ENCODE measurements at places on chromosomes 4 and X. TPM values are rescaled to one million over a fixed set of nuclear protein-coding genes. Genes with fewer than 3 reads are reported as not detected.

Gene TBC1D25
- 13.2 TPM for total RNA-seq

Gene SLC16A2
- total RNA-seq: 1.5 TPM

Gene MAGEA1
- total RNA-seq: not detected

Gene SPANXD
- total RNA-seq: not detected

Gene SHISA3
- total RNA-seq: not detected

Gene NIPAL1
- total RNA-seq: 1.6 TPM

Gene EPGN
- 0.14 TPM for total RNA-seq

Gene MAGEC1
- total RNA-seq: not detected

- DNase-seq: no peak
- H3K4me3 ChIP-seq: no peak overlapping the region
- H3K36me3 ChIP-seq: no peaks in the 10 kb centered on the region
- no peaks in the 10 kb centered on the region for H3K27me3 ChIP-seq
- no peaks in the 10 kb centered on the region for H3K4me1 ChIP-seq
- H3K27ac ChIP-seq: no peak overlapping the region
Measured at GRCh38 chr4:28232376-28232775, 1371.7 kb downstream of the STIM2 start.

DNA sequence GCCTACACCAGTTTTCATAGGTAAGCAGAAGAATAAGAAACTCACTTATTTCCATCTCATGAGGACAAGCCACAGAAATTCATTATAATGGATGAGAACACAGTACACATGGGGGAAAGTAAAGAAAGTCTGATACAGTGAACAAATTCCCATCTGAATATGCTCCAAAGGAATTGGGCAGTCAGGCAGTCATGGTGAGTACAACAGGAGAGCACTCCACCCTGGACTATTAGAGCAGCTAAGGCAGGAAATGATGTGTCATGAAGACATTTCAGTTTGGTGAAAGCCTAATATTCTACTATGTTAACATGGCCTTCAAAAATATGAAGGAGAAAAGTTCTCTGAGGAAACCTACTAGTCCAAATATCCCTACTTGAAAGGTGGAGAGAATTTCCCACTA, 92.0 kb upstream of the PRDX4 start:
- no peak for DNase-seq
- H3K4me1 ChIP-seq: no peaks in the 10 kb centered on the region
- H3K27me3 ChIP-seq: no peaks in the 10 kb centered on the region
- no peaks in the 10 kb centered on the region for H3K36me3 ChIP-seq

DNA sequence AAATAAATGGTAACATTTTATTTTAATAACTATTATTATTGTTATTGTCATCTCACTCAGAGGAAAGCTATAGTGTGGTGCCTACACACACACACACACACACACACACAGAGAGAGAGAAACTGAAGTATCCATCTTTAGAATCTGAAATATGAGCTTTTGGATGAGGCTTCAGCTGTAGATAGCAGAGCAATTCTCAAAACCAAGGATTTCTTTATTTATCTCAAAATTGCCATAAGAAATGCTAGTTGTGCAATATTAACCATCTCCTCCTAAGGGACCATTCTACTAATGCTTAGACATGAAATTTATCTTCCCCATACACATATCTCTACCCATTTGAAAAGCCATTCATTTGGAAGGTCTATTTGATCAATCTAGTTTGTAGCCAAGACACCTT, 50.1 kb upstream of the SGMS2 start:
- no peaks in the 10 kb centered on the region for H3K36me3 ChIP-seq
- H3K4me1 ChIP-seq: no peaks in the 10 kb centered on the region
- DNase-seq: no peak
- no peak overlapping the region for H3K27ac ChIP-seq
- peaks cover 17% of the 10 kb centered on the region for H3K27me3 ChIP-seq

DNA sequence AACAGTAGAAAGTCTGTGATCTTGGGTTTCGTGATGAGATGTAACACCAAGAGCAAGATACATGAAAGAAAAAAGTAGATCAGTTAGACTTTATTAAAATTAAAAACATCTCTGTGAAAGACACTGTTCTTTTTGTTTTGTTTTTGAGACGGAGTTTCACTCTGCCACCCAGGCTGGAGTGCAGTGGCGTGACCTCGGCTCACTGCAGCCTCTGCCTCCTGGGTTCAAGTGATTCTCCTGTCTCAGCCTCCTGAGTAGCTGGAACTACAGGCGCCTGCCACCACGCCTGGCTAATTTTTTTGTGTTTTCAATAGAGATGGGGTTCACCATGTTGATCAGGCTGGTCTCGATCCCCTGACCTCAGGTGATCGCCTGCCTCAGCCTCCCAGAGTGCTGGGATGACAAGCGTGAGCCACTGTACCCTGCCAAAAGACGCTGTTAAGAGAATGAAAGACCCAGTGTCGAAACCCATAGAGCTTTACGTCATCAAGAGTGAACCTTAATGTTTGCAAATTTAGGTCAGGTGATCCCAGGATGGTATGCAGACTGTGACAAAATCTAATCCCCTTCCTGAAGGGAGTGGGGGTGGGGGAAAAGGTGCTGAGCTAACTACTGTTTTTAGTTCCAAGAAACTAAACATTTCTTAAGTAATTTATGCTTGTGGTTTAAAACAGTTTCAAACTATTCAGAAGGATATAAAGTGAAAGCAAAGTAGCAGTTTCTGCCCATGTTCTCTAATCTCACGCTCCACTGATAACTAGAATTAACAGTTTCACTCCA, 8.0 kb downstream of the OFD1 start:
- no peaks in the 10 kb centered on the region for H3K27me3 ChIP-seq
- peaks cover 16% of the 10 kb centered on the region for H3K36me3 ChIP-seq
- peak overlapping the region; percentile 43 for H3K4me3 ChIP-seq
- H3K27ac ChIP-seq: peak overlapping the region; percentile 34

- peaks cover 31% of the 10 kb centered on the region for H3K36me3 ChIP-seq
- H3K4me1 ChIP-seq: peaks cover 80% of the 10 kb centered on the region
- DNase-seq: peak; percentile 74
- H3K27ac ChIP-seq: peak overlapping the region; percentile 98
- peak overlapping the region; percentile 54 for H3K4me3 ChIP-seq
- no peaks in the 10 kb centered on the region for H3K27me3 ChIP-seq
Measured at GRCh38 chr4:98482847-98483806, 175.3 kb downstream of the TSPAN5 start.

- peaks cover 53% of the 10 kb centered on the region for H3K4me1 ChIP-seq
- peaks cover 7% of the 10 kb centered on the region for H3K36me3 ChIP-seq
- no peaks in the 10 kb centered on the region for H3K27me3 ChIP-seq
- no peak overlapping the region for H3K4me3 ChIP-seq
Measured at GRCh38 chrX:44935640-44936039, 62.7 kb downstream of the KDM6A start.

GRCh38 chr4:149549911-149550310, 265.7 kb downstream of the IQCM start:
- H3K4me3 ChIP-seq: no peak overlapping the region
- no peak overlapping the region for H3K27ac ChIP-seq
- H3K4me1 ChIP-seq: no peaks in the 10 kb centered on the region
- H3K36me3 ChIP-seq: no peaks in the 10 kb centered on the region
- no peaks in the 10 kb centered on the region for H3K27me3 ChIP-seq

DNA sequence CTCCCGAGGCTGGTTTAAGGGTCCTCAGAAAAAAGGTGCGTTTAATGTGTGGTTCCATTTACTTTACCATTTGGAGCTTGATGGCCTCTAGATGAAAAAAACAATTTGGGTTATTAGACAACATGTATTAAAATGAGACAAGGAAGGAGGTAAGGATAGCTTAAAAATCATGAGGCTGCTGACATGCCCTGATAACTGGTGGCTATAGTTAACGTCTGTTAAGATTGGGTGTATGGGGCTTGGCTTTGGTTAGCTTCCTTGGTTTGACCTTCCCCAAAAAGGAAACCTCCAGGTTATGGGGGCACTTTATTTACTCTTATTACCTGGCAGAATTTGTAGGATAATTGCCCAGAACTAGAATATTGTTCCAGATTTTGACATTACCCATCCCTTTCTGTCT, 51.5 kb downstream of the HMGB2 start:
- DNase-seq: no peak
- H3K4me1 ChIP-seq: no peaks in the 10 kb centered on the region
- H3K27me3 ChIP-seq: no peaks in the 10 kb centered on the region
- H3K36me3 ChIP-seq: peaks cover 45% of the 10 kb centered on the region

DNA sequence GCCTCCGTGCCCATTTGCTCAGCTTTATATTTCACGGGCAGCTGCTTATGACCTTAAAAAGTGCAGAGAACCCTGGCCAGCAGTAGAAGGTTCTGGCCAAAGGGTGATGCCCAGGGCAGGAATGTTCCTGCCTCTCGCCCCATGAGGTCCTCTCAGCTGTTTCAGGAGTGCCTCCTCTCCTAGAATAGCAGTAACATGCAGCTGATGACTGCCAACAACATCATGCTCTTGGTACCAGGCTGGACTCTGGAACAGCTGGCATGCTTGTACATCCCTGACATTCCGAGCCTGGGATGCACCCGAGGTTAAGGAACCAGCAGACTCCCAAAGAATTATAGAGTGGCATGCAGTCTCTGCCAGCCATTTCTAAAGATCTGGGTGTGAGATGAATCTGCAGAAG, 11.7 kb upstream of the TENM3 start:
- H3K4me1 ChIP-seq: no peaks in the 10 kb centered on the region
- no peak overlapping the region for H3K27ac ChIP-seq
- no peak overlapping the region for H3K4me3 ChIP-seq
- no peak for DNase-seq
- no peaks in the 10 kb centered on the region for H3K27me3 ChIP-seq
- H3K36me3 ChIP-seq: no peaks in the 10 kb centered on the region

GRCh38 chr4:25750874-25751273, 95.2 kb downstream of the SLC34A2 start:
- H3K27ac ChIP-seq: no peak overlapping the region
- no peak overlapping the region for H3K4me3 ChIP-seq
- H3K4me1 ChIP-seq: no peaks in the 10 kb centered on the region
- H3K27me3 ChIP-seq: no peaks in the 10 kb centered on the region
- DNase-seq: no peak

DNA sequence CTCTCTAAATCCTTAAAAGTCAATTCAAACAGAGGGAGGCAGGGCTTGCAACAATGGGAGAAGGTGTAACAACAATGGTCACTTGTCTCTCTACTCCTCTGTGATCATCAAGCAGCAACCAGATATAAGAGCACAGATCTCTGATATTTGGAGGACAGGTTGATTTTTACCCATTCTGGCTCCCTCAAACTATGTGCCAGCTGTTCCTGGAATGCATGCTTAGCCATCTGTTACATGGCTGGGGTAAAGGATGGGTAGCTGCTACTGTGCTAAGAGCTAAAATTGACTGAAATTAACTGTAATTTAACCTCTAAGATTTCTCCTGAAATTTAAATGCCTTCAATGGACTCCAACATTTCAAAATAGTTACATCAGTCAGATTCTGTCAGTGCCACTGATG, 1459.9 kb downstream of the PCDH7 start:
- H3K4me1 ChIP-seq: no peaks in the 10 kb centered on the region
- H3K36me3 ChIP-seq: no peaks in the 10 kb centered on the region
- H3K4me3 ChIP-seq: no peak overlapping the region
- no peak for DNase-seq

DNA sequence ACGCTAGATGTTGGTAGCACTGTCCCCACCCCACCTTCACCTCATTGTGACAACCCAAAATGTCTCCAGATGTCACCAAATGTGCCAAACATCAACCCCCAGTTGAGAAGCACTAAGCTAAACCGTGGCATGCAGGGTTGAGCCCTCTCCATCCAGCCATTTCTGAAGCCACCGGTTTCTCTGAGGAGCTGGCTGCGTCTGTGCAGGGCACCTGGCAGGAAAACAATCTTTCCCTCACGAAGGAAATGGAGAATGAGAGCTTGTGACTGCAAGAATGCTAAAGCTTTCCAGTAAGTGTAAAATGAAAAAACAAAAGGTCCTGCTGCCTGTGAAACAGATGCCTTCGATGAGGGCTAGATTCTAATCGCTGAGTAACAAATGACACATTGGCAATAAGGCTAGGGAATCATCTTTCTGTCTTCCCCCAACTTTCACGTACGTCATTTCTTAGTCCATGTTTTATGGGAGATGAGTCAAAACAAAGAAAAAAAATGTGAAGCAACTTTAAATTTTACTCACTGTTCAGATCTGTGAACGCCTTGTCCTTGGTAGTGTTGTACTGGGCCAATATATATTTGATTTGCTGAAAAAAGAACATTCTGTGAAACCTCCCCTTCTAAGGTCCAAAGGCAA, 59.9 kb downstream of the PROM1 start:
- DNase-seq: no peak
- H3K36me3 ChIP-seq: no peaks in the 10 kb centered on the region
- no peak overlapping the region for H3K4me3 ChIP-seq
- H3K27me3 ChIP-seq: peaks cover 8% of the 10 kb centered on the region
- H3K27ac ChIP-seq: peak overlapping the region; percentile 27

DNA sequence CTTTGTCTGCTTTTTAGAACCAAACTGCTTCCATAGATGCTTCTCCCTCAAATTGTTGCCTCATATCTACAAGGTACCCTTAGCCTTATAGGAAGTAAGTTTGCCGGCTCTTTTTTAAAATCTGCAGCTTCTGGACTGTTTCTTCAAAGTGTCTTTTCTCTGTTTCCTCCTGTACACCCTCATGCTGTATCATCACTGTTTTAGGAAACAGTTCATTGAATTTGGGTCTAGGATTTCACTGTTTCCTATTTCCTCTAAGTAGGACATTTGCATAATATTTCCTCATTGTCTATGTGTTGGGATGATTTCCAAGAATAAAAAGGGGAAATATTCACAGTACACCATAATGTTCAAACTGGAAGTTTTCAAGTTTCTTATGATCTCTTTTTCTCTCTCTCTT, 43.0 kb downstream of the BANK1 start:
- DNase-seq: no peak
- H3K4me1 ChIP-seq: no peaks in the 10 kb centered on the region
- H3K36me3 ChIP-seq: no peaks in the 10 kb centered on the region
- no peak overlapping the region for H3K4me3 ChIP-seq
- peaks cover 2% of the 10 kb centered on the region for H3K27me3 ChIP-seq
- H3K27ac ChIP-seq: no peak overlapping the region

- H3K4me1 ChIP-seq: peaks cover 24% of the 10 kb centered on the region
- no peak overlapping the region for H3K27ac ChIP-seq
- H3K36me3 ChIP-seq: no peaks in the 10 kb centered on the region
Measured at GRCh38 chr4:26126994-26127393, 193.8 kb upstream of the RBPJ start.

- H3K27me3 ChIP-seq: peaks cover 2% of the 10 kb centered on the region
- no peaks in the 10 kb centered on the region for H3K4me1 ChIP-seq
- H3K4me3 ChIP-seq: no peak overlapping the region
- H3K27ac ChIP-seq: no peak overlapping the region
- no peaks in the 10 kb centered on the region for H3K36me3 ChIP-seq
Measured at GRCh38 chr4:72546456-72546855, 22.6 kb downstream of the ADAMTS3 start.

DNA sequence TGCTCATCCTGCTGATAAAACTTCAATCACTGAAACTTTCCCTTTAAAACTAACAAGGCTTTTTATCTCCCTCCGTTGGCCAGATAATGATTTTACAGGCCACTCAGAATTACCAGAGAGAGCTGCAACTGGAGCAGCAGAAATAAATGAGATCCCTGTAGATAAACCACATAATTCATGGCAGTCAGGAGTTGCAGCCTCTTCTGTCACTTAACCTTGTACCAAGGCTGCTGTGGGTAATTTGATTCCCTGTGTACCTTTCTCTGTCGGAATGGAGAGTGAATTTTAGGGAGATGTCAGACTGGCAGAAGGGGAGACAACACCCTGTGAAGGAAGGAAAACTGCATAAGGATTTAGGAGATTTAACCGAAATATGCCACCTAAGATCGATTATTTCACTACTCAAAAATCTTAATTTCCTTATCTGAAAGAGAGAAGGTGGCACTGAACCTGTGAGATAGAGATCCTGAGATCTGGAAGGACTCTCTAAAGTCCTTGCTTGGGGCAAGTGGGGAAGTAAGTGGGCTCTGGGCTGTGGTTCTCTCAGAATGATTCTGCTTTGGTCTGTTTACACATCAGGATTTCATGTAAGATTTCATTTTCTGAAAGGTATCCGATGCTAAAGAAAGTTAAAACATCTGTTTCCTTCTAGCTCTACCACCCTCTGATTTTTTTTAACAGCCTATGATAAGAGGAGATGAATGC, 14.3 kb upstream of the TSPAN5 start:
- H3K4me3 ChIP-seq: no peak overlapping the region
- H3K36me3 ChIP-seq: no peaks in the 10 kb centered on the region
- H3K4me1 ChIP-seq: peaks cover 18% of the 10 kb centered on the region
